ENCODE measurements at places on chromosomes 11 and 22.

DNA sequence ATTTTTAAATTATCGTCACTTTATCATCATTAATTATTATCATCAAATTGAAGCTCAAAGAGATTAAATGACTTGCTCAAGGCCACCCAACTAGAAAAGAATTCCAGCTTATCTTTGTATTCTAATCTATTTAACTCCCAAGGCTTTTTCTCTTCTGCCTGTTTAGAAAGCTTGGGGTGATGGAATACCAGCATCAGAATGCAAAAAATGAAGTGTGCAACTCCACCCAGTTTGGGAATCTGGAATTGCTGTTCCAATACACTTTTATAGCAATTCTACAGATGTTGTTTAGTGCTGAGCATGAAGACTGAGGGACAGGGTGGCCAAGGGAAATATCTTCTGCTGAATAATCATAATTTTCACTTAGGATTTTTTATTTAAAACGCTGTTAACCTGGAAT, 97.2 kb upstream of the FIBIN start:
- DNase-seq, result no peak

DNA sequence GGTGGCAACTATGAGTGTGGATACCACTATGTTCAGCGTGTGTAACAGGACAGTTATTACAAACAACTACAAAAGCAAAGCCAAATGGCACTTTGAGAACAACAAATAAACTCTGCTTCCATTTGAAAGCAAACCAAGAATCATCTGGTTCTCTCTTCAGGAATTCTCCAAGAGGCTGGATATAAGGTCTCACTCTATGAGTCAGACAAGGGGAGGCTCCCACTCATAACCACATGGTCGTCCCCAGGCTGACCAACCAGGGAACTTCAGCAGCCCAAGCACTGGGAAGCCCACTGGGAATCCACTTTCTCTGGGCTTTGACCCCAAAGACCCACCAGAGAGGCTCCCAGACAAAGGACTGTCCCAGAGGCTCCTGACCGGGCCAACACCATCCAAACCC, 35.3 kb downstream of the DGCR2 start:
- no peak for DNase-seq

- no peak for DNase-seq
Measured at GRCh38 chr11:65026810-65027209, 429 bp upstream of the SNX15 start.

DNA sequence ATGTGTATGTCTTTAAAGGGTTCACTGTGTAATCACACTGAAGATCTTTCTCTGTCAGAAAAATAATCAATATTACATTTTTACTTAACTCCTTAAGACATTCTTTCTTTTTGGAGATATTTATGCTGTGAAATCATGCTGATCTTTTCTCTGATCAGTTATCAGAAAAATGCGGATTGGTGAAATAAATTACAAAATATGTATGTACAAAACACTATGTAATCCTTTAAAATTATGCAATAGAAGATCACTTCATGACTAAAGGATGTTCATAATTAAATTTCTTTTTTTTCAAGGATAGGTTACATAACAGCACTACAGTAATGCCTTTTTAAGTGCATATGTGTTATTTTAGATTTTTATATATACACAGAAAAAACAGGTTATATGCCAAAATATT, 24.7 kb downstream of the BTBD10 start:
- no peak for DNase-seq

GRCh38 chr22:37260901-37261336, 16.9 kb upstream of the RAC2 start:
- peak; percentile 48 for DNase-seq

- no peak for DNase-seq
Measured at GRCh38 chr11:132054822-132055221, 684.4 kb downstream of the NTM start.

DNA sequence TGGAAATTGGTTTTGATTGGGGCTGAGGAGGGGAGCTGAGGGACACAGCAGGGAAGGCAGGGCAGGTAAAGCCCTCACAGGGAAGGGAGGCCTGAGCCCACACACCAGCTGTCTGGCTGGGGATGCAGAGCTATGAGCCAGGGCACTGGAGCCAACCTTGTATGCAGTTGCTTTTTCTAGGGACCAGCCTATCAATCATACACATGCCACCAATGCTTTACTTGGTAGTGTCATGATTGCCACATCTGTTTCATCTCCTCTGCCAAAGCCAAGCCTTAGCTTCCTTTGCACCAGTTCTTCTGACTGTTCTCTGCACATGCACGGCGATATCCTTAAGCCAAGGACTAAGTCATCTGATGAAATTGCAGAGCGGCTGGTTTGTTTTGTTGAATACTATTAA, 207.1 kb upstream of the PLET1 start:
- DNase-seq, result no peak

GRCh38 chr11:93525601-93526345, 17.4 kb downstream of the SMCO4 start:
- DNase-seq, result no peak

- peak; percentile 18 for DNase-seq
Measured at GRCh38 chr11:45104006-45104789, 42.2 kb upstream of the PRDM11 start.

Data from right hindlimb (tissue), 1 donor.